ENCODE measurements at places on chromosomes 2 and 18.

DNA sequence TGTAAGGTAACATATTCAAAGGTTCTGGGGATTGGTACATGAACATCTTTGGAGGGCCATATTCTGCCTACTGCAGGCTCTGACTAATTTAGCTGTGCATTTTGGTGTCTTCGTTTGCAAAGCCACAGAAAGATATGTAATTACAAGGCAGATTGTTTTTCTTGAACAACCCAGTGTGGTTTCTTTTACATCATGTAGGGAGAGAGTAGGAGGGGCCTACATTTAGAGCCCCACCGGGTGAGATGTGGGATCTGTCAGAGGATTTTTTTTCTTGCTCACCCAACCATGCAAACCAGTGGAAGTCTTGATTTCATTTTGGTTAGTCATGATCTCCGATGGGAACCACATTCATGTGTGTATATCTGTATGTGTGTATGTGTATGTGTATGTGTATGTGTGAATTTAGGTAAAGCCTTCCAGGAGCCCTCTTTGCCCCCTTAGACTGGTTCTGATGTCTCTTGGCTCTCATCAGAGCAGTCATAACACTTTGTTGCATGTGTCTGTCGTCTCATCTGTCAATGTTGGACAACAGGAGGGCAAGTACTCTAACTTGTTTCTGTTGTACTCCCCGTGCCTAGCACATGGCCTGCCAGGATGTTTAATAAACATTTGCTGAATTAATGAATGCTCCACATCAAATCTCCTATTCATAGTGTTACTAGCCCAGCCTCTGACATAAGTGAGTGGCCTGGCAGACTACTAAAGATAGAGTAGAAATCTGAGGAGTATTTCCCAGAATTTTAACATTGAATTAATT lies 239.9 kb downstream of the MTX2 start:
- no peak for DNase-seq

DNA sequence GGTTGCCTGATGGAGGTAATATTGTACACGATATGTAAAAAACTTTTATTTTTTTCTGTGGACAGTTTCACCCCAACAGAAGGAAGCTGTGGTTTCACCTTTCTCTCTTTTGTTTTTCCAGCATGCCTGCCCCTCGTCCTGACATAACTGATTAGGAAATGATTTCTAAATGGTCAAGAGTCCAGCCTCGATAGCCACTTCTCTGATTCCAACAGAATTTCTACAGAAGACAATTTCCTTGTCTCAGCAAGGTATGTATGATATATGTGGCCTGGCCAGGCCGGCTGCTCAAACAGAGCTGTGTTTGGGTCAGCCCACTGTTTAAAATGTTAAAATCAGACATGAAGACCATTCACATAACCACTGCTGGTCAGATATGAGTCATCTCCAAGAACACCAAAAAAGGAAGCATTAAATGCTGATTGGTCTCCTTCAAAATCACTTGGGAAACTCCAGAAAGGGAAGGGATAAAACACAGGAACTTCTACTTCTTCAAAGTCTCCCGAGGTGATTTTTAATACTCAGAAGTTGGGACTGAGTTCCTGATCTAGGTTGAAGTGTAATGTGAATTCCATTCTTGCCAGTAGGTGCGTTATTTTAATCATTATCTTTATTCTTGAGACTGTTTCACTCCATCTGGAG lies 22.3 kb downstream of the ATP8B1 start:
- DNase-seq, result no peak

DNA sequence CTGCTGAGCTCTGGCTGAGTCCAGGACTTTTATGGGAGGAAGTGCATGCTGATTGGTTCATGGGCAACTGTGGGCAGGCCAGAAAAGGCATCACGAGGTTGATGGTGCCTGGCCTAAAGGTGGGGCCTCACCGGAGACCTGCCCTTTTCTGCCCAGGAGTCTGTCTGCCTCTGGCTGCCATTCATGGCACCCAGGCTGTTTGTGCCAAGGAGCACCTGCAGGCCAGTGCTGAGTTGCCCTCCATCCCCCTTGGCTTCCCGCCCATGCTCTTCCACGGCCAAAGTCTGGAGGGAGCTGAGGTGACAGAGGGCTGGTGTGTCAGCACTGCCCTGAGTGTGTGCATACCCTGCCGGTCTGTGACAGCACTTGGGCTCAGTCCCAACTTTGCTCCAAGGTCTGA lies 123.2 kb downstream of the PTH2R start:
- DNase-seq, result no peak

DNA sequence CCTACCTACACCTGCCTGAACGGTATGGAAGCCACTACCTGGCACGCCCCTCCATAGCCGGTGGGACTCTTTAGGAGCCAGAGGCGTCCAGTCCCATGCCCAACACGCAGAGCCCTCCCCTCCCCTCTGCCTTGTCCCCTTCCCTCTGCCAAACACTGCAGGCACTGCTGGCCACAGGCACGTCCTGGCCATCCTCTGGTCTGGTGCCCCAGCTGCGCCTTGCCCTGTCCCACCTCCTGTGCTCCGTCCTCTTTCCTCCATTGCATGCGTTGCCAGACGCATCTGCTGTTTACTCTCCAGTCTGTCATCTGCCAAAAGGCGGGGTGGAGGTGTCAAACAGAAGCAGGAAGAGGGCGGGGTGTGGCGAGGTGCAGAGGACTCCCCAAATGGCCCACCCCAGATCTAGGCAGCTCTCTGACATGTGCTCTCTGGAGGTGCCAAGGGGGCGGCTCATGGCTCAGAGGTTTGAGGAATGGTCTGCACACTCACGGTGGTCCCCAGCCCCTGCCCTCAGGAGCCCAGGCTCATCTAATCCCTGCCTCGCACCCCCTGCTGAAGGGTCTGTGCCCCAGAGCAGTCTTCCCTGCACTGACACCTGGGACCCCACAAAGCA lies 45.1 kb downstream of the HS6ST1 start:
- DNase-seq, result no peak

- DNase-seq, result no peak
These were observed 17.8 kb downstream of the UBR3 start for GRCh38 chr2:169845016-169845415.

GRCh38 chr2:74639550-74639949 lies 8.6 kb downstream of the M1AP start:
- no peak for DNase-seq

GRCh38 chr2:190582736-190583506 lies 48.4 kb upstream of the NEMP2 start:
- DNase-seq, result no peak

DNA sequence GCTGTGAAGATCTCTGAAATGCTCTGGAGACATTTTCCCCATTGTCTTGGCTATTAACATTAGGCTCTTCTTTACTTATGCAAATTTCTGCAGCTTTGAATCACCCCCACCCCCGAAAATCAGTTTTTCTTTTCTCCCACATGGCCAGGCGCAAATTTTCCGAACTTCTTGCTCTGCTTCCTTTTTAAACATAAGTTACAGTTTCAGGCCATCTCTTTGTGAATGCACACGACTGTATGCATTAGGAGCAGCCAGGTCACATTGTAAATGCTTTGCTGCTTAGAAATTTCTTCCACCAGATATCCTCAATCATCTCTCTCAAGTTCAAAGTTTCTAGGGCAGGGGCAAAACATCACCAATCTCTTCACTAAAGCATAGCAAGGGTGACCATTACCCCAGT lies 106.8 kb downstream of the PARD3B start:
- DNase-seq, result no peak

GRCh38 chr2:41068740-41069139 lies 616.9 kb upstream of the SLC8A1 start:
- DNase-seq, result no peak

- no peak for DNase-seq
These were observed 184.4 kb downstream of the RTP5 start for GRCh38 chr2:242053921-242054320.

GRCh38 chr2:9168821-9169221 lies 37.8 kb upstream of the ASAP2 start:
- DNase-seq, result no peak

DNA sequence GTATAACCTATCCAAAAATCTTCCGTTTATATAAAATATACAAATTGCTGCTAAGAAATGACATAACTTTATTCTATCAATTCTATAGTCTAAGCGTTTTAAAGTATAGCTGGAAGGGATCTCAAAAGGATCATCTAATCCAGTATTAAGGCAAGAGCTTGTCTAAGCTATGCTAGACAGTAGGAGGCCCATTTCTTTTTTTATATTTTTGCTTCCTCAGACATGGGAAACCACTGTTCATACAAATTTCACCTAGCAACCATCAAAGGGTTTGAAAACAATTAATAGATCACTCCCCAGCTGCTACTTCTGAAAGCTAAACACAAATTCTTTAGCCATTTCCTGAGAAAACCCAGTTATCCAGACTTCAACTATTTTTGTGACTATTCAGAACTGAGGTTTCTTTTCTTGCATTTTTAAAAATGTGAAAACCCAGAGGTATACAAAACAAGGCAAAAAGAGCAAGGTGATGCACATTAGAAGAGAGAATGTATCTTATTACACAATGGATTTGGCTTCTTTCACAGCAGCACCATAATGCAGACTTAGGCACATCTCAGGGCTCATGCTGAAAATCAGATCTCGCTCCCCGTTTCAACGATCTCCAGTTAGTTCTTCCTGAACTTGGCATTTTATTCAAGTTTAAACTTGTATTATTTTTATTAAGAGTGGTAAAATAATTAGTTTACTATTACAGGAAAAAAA lies 274.4 kb downstream of the LRP1B start:
- DNase-seq, result no peak

DNA sequence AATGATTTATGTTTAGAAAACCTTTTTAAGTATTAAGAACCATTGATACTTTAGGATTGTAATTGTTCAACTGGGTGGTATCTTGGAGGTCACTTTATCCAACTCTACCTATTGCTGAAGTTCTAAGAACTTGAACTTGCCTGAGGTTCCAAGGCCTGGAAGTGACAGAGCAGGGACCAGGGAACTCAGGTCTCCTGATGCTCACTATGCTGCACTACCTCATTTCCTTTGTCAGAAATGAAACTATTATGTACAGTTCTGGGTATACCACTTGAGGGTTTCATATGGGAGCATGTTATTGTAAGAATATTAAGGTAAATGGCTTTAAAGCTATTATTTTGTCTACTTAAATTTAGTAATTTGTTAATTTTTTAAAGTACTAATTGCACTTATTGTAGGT lies 3.0 kb downstream of the MBD5 start:
- no peak for DNase-seq

DNA sequence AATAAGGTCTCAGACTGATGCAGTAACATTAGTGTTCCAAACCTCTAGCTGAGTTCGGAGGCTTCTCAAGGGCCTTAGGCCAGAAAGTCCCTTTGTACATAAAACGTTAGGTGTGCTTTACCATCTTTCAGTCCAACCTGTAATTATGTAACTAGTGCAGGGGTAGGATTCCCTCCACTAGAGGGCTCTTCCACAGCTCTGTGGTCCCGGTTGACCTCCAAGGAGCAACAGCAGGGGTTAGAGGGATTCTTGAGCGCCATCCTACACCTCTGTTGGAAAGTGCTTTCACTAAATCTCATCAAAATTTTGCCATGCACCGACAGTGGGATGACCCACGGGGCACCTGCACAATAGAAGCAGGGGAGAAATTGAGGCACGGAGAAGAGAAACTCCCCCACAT lies 155.8 kb upstream of the LRP1B start:
- no peak for DNase-seq

- no peak for DNase-seq
These were observed 93.7 kb upstream of the RIOK3 start for GRCh38 chr18:23359421-23359820.

- no peak for DNase-seq
These were observed 251.2 kb downstream of the ACKR3 start for GRCh38 chr2:236820763-236821344.

DNA sequence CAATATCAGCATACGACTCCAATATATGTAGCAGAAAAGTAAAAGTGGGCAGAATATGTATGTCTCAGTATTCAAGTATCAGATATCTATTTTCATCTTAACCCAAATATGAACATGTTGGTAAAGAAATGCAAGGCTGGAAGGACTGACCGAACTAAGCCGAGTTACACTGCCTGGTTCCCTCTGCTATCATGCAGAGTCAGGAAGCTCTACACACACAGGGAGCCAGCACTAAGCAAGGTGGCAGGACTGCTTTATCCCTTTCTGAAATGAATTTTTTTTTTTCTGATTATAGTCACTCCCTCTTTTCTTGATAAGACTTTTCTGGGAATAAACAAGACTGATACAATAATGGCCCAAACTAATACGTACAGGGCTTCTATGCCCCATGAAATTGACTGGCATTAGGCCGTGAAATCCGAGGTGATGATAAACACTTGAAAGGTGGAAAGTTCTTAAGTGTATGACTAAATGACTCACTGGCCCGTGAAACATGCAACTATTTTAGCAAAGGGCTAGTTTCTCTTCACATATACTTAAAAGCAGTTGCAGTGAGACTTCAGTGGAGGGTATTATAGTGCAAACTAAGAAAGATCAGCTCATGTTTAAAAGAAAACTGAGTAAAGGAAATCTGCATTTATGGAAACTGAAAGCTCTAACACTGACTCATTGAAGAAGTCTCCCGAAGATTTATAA lies 14.9 kb downstream of the DPP4 start:
- DNase-seq, result no peak

- DNase-seq, result no peak
These were observed 49.2 kb downstream of the TMEFF2 start for GRCh38 chr2:192145496-192145895.

DNA sequence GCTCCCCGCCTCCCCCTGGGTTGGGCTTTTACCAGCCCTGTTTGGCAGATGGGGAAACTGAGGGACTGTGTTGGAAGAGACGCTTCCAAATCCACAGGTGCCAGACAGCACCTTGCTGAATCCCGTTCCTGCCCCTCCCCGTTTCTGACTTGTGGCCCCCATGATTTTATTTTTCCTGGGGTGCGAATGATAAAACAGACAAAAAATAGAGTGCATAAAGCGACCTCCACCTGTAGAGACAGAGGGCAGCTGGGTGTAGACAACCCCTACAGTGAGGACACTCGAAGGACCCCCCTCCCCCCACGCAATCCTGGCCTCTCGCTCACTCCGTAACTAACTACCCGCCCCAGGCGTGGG lies 2.2 kb upstream of the CTDSP1 start:
- no peak for DNase-seq

- no peak for DNase-seq
These were observed 1138.2 kb upstream of the TMEFF2 start for GRCh38 chr2:193332941-193333340.

- no peak for DNase-seq
These were observed 87.8 kb downstream of the KCTD1 start for GRCh38 chr18:26460449-26461091.

DNA sequence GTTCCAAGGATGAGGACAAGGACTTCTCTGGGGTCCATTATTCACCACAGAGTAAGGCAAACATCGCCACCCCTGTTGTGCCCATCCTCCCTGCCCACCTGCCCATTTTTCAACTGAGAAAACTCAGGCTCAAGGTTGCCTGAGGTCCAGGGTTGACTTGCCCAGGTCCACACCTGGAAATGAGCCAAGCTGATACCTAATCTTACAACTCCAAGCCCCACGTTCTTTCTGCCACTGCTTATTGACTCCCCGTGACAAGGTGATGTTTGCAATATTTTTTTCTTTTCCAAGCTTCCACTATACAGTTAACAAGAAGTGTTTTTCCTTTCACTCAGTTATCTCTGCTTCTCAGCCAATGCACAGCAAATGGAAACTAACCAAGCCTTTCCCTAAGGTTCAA lies 39.0 kb downstream of the RNF152 start:
- no peak for DNase-seq

GRCh38 chr2:181828122-181828705 lies 63.3 kb upstream of the ITPRID2 start:
- DNase-seq, result no peak

GRCh38 chr2:9809448-9810088 lies 33.7 kb upstream of the TAF1B start:
- no peak for DNase-seq

Data from stimulated activated CD8-positive, alpha-beta memory T cell treated with anti-CD3 and anti-CD28 coated beads, Interleukin-2, amount 100 ng/mL, for 48 hours (primary cell).